G401 (cell line): ENCODE measurements at places on chromosomes 4 and X. TPM values are rescaled to one million over a fixed set of nuclear protein-coding genes. Genes with fewer than 3 reads are reported as not detected.

USP17L11 gene
- not detected in 2 replicates for total RNA-seq

GABRA4 gene
- not detected in 2 replicates for total RNA-seq

UGT2B10 gene
- not detected in 2 replicates for total RNA-seq

- peak; percentile 65 for DNase-seq
These were observed 38.5 kb upstream of the TAPT1 start for GRCh38 chr4:16264798-16265197.

DNA sequence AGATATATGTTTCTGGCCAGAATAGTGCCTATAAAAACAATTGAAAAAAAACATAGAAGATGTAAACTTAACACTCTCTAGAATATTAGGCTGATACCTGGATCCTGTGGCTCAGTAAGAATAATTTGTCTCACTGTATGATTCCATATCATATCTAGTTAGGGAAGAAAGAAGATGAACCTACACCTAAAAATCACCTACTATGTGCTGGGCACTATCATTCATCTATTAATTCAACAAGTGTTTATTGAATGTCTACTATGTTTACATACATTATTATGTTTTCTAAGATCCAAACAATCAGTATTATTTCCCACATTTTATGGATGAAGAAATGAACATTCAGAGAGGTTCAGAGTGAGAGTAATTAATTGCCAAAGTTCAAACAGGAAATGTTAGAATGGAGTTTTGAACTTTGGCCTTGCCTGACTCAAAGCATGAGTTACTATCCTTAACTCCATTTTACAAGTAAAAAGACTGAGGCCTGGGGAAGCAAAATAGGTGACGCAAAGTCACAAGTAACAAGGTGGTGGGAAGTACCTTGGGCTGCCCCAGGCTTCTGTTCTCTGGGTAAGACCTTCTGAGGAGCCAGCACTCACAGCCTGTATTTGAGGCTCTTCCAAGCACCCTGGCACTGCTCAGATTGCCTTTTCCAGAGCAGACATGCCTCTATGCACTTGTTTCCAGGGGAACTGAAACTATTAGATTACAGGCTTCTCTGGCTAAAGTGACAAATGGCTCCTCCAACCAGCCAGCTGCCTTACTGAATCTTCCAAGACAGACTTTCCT, 111.1 kb upstream of the ACSL4 start:
- DNase-seq, result peak; percentile 8

- no peak for DNase-seq
These were observed 228.1 kb downstream of the CBR4 start for GRCh38 chr4:168781926-168782325.

VSIG4 gene
- not detected in 2 replicates for total RNA-seq

BMP3 gene
- not detected in 2 replicates for total RNA-seq

- no peak for DNase-seq
These were observed 4.2 kb downstream of the ELF4 start for GRCh38 chrX:130106071-130106470.

DCAF16 gene
- total RNA-seq, result 33.5 and 37.7 TPM in 2 replicates

BEX5 gene
- not detected in 2 replicates for total RNA-seq

DNA sequence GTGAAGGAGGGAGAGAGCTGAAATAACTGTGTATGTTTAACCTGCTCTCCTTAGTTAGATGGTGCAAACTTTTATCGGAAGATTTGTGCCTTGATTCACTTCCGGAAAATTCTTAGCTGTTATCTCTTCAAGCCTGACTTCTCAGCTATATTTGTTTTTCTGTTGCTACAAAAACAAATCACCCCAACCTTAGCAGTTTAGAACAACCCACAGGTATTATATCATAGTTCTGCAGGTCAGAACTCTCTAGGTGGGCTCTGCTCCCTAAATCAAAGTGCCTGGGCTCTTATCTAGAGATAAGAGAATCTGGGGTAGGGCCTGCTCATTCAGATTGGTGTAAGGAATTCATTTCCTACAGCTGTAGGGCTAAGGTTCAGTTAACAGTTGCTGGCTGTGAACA, 15.1 kb upstream of the CEP135 start:
- no peak for DNase-seq

- peak; percentile 75 for DNase-seq
These were observed 159.6 kb downstream of the SOWAHB start for GRCh38 chr4:76738086-76738931.

- no peak for DNase-seq
These were observed 20.8 kb downstream of the SH3BP2 start for GRCh38 chr4:2813446-2814405.

- DNase-seq, result no peak
These were observed 2.6 kb upstream of the PRPS1 start for GRCh38 chrX:107625739-107626138.

GRCh38 chrX:40479777-40480318, 100.9 kb upstream of the ATP6AP2 start:
- no peak for DNase-seq

DNA sequence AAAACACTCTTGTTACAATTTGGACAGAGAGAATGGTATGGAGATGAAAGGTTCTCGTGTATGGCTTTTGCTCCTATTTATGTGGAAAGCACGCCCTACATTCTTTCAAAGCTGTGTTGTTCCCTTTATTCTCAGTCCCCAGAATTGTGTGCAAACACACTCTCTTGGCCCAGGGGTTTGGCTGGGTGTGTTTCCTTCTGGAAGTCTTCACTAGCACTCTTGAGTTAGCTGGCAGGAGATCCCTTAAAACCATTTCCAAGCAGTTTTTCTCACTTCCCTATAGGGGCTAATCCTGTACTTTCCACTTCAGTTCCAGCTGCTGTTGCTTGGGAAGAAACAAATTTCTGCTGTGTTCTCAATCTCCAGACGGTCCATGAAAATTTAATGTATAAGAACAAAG, 35.1 kb downstream of the FHL1 start:
- no peak for DNase-seq

DNA sequence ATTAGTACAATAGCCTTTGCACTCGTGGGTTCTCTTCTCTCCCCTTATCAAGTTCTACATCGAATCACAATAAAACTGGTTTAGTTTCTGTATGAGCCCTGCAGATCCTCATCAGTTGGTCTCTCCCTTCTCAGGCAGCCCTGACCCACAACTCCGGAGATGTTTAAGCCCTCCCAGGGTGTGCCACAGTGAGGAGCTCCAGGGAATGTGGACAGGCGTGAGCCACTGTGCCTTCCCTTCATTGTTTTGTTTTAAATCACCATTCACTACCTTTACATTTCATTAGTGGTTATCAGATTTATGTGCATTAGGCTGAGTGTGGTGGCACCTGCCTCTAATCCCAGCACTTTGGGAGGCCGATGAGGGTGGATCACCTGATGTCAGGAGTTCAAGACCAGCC, 133.2 kb downstream of the LARP7 start:
- no peak for DNase-seq

TMEM164 gene
- 5.9 and 7.0 TPM in 2 replicates for total RNA-seq

AKAP4 gene
- total RNA-seq, result not detected in 2 replicates

SOD3 gene
- not detected in 2 replicates for total RNA-seq

SORBS2 gene
- 16.3 and 39.7 TPM in 2 replicates for total RNA-seq

- DNase-seq, result no peak
These were observed 18.1 kb upstream of the EXOC1L start for GRCh38 chr4:55801498-55801897.

XAGE3 gene
- total RNA-seq, result not detected in 2 replicates

S100G gene
- total RNA-seq, result not detected in 2 replicates

DNA sequence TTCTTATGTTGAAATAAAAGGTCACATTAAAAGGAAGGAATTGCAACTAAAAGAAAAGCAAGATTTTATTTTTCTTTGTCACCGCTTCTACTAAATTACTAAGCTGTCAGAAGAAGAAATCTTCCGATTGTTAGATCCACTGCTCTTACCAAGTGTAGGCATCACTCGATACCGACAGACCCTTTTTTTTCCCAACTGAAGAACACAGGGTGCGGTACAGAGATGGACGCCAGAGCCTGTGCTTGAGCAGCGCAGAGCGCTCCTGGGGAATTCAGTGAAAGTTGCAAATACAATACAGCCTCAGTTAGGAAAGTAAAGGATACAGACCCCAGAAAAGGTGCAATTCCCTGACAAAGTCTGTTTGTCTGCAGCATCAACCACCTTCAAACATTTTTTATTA, 94.9 kb upstream of the WDR17 start:
- DNase-seq, result peak; percentile 12

- no peak for DNase-seq
These were observed 72.3 kb upstream of the GRID2 start for GRCh38 chr4:92231511-92231910.

DNA sequence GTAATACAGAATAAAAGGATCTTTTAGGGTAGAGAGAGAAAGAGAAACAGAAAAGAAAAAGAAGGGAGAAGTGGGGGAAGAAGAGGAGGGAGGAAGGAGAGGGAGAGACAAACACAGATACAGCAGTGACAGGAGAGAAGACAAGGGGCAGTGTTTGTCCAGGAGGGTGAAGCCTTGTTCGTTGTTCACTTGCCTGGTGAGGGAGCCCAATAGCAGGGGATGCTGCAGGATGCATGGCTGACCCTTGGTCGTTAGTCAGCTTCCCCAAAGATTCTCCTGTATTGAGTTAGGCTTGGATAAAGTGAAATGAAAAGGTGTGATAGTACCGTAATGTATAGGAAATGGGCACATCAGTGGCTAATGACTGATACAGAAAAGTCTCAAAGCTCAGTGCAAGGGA, 403.7 kb downstream of the IL15 start:
- DNase-seq, result no peak

DNA sequence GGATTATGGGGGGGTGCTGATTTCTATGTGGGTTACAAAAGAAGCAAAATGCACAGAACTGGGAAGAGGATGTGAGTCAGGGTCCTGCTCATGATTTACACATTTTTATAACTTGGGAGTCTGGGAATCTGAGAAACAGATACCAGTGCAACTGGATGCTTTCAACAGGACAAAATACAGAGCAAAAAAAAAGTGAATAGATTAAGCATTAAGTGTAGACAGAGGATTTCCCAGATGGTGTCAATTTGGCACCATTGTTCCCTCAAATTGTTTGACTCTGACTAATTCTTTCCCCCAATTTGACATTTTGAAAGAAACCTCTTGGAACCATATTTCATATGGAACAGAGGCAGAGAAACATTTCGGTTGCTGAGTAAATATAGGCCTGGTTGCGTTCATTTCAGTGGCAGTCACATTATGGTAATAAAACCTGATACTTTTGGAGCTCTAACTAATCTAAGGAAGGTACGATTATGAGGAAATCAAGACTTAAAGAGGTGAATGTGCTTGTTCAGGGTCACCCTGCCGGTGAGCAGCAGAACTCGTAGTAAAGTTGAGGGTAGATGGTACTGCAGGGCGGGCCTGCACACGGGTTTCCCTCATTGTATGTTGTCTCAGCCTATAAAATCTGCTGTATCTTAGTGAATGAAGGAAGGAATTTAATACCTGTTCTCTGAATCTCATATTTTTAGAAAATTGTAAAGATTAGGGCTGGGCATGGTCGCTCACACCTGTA, 18.7 kb upstream of the CDKL5 start:
- no peak for DNase-seq

DNA sequence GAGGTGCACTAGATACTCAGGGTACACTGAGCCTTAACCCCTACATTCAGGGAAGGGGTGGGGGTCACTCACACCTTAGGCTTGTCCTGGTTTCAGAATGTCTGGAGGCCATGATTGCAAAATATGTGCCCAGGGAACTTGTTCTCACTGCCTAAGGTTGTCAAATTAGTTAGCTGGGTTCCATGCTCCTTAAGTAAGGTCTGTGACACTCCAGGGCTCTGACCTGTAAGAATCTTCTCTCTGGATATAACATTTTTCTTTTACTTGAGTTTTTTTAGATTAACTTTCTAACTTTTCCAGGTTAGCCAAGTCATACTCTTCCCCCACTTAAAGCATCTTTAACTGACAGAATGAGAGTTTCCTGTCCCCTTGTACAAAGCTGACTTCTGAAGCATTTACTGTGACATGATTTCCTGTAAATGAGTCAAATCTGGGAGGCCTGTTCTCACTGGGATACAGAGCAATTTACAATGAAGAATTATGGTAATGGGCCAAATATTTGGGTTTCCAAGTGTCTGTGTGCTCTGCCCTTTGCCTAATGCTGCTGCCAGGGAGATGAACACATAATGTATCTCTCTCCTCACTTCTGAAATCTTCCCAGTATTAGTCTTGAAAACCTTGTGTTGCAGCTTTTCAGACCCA, 101.7 kb downstream of the GATB start:
- DNase-seq, result no peak

- no peak for DNase-seq
These were observed 178.0 kb downstream of the DCLK2 start for GRCh38 chr4:150256225-150256620.

DNA sequence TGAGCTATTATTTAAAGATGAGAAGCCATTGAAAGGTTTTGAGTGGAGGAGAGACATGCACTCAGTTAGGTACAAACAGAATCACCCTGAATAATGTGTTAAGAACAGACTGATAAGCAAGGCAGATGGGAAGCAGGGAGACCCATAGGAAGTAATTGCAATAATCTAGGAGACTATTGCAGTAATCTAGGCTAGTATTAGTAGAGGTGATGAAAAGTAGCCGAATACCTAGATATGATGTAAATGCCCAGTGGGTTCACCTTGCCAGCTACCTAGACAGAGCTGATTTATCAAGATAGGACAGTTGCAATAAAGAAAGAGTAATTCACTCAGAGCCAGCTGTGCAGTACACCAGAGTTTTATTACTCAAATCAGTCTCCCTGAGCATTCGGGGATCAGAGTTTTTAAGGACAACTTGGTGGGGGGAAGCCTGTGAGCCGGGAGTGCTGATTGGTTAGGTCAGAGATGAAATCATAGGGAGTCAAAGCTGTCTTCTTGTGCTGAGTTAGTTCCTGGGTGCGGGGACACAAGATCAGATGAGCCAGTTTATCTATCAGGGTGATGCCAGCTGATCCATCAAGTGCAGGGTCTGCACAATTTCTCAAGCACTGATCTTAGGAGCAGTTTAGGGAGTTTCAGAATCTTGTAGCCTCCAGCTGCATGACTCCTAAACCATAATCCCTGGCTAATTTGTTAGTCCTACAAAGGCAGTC, 427.5 kb downstream of the RPA4 start:
- no peak for DNase-seq

DNA sequence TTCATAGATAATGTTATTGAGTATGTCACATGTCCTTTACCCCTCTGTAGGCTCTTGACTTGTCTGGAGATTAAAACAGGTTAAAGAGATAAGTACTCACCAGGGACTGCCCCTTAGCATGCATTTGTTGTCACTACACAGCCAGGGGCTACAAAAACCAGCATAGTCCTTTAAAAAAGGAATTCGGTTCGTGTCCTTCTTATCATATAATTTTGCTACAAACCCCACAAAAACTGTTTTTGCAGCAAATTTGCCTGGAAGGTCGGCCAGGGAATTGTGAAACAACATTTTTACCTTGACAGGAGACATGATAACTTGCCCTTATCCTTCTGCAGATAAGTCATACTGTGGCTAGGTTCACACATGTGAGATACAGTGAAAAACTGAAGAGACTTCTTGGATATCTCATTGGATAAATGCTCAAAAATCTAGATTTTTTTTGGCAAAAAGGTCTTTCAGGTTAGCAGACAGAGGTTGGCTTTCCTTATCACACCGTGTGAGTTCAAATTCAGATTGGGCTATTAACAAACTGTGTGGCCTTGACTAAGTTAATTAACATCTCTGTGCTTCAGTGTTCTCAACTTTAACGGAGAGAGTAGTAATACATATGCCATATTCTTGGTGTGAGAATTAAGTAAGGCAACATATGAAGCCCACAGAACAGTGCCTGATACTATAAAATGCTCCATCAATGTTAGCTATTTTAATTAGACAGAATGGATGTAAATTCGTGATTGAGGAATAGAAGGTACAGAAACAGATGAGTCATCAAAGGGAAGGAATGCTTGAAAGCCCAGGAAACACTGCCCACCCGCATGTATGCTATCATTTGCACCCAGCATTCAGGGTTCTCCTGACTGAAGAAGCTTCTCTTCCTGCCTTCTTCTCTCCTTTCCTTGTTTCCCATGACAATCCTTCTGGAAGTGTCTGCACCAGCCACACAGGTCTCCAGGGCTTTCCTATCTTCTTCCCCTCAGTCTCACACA, 30.0 kb downstream of the FAM9C start:
- no peak for DNase-seq

PRDM5 gene
- 5.3 and 7.3 TPM in 2 replicates for total RNA-seq

MAGEA12 gene
- not detected in 2 replicates for total RNA-seq
